ENCODE measurements at places on chromosomes 6 and 20.

- peak; percentile 42 for DNase-seq
These were observed 132.9 kb downstream of the SCML4 start for GRCh38 chr6:107691062-107691751.

GRCh38 chr6:17059022-17059421, 42.8 kb upstream of the STMND1 start:
- DNase-seq, result no peak

DNA sequence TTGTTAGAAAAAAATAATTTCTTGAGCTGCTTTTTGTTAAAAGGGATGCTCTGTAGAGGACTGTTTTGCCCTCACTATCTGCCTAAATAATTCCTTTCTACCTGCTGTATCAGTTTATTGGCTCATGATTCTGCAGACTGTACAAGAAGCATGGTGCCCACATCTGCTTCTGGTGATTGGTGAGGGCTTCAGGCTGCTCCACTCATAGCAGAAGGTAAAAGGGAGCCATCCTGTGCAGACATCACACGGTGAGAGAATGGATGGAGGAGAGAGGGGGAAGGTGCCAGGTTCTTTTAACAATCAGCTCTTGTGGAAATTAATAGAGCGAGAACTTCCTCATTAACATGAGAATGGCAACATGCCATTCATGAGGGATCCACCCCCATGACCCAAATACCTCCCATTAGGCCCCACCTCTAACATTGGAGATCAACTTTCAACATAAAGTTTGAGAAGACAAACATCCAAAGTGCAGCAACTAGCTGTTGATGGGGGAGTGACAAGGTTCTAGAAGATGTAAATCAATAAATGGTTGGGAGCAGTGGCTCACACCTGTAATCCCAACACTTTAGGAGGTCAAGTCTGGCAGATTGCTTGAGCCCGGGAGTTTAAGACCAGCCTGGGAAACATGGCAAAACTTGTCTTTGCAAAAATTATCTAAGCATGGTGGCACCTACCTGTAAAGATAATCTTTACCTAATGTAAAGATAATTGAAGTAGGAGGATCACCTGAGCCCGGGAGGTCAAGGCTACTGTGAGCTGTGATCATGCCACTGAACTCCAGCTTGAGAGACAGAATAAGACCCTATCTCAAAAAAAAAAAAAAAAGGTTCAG, 15.7 kb upstream of the AHCY start:
- no peak for DNase-seq

DNA sequence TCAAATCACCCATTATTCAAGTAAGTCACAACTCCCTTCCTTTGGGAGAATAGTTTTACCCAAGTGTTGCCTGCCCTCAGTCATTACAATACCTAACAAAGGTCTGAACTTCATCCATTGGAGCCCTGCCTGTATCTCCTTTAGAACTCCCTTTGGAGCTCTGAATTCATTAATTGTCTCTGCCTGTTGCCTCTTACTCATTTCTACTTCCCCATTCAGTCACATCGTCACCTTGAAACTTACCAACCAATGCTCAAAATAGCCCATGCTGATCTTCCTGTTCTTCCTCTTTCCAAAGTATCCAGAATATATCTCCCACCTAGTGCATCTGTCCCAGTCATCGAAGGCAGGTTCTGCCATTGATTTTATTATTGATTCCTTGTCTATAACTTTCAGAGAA, 120.7 kb upstream of the ADGRF1 start:
- DNase-seq, result no peak

DNA sequence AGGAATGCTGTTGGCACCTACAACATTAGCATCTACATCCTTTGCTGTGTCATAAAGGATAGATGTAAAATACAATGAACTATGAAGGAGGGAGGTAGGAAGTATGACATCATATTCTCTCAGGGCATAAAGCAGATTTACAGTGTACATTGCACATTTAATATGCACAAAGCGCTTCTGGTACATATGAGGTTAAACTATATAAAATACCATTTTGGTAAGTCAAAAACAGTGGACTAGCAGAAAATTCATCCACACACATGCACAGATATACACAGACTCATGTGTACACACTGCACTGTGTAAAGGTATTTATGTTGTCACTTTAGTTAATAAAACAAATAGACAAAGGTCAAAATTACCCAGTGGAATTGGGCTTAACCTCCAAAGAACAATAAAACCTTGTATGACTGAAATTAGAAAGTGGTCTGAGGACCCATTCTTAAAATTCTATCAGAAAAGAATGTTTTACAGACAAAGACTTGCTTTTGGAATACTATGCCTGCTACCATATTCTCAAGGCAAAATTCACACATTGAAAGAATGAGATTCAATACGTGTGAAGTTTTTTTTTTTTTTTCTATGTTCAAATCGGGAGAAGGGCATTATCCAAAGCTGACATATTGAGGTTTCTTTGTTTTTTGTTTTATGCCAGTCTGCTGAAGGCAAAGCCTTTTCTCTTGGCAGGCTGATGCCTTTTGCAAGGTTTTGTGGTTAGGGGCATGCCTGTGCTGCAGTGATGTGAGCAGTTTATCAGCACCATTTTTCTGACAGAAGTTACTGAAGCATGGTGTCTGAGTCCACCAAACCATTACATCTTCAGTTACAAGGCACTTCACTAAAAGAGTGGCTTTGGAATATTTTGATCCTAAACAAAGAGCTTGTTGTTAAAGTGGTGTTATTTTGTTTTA, 199.0 kb downstream of the PLCB1 start:
- DNase-seq, result no peak

DNA sequence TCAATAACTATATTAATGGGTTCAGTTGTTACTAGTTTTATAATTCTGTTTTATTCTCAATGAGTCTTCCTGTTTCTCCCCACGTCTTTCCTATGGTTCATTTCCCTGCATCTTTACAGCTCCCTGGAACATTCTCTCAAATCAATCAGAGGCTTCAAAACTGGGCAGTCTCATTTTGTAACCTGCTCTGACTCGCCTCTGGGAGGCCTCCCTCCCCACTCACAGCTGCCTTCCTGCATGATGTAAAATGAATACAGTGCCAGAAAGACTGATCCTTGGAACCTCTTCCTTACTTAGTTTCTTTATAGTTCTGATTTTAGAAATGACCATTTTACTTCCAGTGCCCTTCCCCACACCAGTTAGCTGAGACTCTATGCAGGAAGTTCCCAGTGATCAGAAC, 103.9 kb downstream of the ESR1 start:
- DNase-seq, result no peak

DNA sequence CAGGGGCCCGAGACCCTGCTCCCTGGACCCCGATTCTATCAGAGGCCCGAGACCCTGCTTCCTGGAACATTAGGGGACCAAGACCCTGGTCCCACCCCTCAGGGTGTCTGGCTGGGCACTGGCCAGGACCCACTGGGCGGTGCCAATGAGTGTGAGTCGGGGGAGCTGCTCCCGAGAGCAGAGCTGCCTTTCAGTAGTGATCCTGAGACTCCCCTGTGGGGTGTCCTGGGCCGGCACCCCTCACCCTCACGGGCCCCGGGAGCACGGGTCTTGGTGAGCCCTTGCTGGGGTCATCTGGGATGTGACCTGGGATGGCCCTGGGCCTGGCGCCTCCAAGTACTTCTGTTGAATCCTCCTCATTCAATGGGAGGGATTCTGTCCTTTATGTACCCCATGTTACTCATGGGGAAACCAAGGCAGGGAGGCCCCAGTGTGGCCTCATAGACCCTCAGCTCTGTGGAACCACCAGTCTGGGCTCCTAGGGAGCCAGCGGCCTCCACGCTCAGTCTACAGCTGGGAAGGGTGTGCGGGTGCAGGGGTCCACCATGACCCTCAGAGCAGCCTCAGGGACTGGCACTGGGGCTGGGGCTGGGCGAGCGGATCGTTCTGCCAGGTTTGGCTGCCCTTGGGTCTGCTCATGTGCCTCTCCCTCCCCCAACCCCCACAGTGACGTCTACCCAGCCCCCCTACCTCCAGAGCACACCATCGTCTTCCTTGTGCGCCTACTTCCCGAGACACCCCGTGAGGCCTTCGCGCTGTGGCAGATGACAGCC, 25.6 kb downstream of the COL20A1 start:
- DNase-seq, result no peak

- no peak for DNase-seq
These were observed 58.6 kb downstream of the PHACTR3 start for GRCh38 chr20:59662856-59663512.

- DNase-seq, result peak; percentile 67
These were observed 99.1 kb downstream of the HIVEP2 start for GRCh38 chr6:142845624-142846458.

DNA sequence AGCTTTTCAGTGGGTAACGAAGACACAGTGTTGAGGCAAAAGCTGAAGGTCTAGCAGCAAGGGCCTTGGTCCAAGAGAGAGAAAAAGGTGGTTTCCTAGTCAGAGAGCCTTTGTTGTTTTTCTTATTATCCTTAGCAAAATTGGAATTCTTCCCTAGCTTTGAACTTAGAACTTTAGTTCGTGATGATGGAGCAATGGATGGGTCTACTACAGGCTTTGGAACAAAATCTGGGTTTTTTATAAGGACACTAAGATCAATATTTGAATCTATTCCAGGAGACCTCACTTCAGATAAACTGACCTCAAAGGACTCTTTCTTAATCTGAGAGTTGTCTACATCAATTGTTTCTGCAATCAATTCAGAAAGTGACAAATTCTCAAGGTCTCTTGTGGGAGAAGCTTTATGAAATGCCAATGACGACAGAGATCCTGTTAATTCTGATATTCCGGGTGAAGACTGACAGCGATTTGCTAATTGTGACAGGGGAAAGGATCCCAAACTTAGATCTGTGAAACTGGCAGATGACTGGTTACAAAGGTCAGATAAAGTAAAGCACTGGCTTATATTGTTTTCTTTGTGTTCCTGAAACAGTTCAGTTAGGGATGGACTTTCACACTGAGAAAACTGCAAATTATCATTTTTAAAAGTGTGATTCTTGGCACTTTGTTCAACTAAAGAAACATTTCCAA, 17.7 kb downstream of the HBS1L start:
- no peak for DNase-seq

DNA sequence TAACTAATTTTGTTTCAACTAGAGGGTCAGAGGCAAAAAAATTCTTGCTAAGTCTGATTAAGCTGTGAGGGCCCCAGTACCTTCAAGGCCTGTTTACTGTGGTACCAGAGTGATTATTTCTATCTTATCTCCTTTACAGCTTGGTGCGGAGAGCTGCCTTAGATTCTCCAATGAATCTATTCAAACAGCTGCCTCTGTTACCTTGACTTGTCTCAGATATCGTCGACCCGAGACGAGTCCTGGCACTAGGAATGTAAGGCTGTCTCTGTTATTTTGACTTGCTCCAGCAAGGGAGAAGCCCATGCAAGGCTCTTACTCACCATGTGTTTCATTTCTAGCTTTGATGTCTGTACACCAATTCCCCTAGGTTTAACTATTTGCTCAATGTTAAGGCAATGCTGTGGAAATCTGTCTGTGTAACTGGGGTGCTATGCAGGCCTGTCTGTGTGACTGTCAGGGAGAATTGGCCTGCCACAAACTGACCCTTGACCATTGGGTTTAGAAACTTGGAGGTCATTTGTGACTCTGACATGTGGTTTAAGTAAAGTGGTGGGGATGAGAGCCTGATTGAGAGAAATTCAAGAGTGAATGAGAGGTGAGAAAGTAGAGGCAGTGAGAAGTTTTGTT, 10.4 kb upstream of the FKBPL start:
- DNase-seq, result no peak

DNA sequence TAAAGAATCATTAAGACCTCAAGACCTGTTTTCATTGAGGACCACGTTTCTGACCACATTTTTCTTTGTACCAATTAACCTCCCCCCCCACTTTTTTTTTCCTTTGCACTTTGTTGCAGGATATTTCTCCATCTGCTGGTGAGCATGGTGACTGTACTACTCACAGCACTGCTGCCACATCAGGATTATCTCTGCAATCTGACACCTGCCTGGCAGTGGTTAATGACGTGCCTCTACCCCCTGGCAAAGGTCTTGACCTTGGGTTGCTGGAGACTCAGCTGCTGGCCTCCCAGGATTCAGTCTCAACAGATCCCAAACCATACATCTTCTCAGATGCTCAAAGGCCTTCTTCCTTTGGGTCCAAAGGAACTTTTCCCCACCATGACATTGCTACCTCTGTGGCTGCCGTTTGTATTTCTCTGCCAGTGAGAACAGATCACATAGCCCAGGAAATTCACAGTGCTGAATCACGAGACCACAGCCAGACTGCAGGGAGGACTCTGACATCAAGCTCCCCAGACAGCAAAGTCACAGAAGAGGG, 46.6 kb upstream of the EDN3 start:
- peak; percentile 43 for DNase-seq

DNA sequence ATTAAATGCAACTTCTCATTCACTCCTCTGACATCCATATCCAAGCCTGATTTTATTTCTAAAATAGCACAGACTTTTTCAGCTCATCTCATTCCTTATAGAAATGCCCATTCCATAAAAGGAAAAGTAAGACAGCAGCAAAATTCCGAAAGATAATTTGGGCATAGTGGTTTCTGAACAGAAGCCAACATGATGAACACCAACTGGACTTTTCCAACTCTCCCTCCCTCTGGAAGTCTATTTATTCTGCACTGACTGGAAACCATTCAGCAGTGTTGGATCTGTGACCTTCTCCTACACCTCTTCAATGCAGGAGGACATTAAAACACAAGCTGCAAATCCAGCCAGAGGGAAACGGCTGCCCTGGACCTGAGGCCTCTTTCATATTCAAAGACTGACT, 306.2 kb upstream of the NT5E start:
- DNase-seq, result no peak

GRCh38 chr6:156954191-156954590, 177.0 kb downstream of the ARID1B start:
- no peak for DNase-seq

DNA sequence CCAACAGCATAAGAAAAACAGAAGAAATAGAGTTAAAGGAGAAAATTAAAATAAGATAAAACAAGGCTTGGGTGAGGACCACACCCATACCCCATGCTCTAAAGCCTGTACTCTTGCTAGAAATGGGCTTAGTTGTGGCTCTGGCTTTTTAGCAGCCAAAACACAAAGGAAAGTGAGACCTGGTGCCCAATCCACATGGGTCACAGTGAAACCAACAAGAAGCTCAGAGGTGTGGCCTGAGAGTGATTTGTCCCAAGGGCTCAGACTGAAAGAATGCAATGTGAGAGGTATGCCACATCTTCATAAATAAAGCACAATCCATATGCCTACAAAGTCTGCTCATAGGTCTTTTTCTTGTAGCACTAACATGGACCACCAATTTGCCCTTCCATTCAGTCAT, 21.1 kb downstream of the HM13 start:
- DNase-seq, result no peak

- DNase-seq, result no peak
These were observed 87.8 kb upstream of the CCDC28A start for GRCh38 chr6:138685781-138686180.

- DNase-seq, result no peak
These were observed 157.7 kb upstream of the AKAP12 start for GRCh38 chr6:151082079-151082478.

GRCh38 chr6:63305277-63305676, 14.5 kb downstream of the LGSN start:
- DNase-seq, result no peak

Data from iPS-NIHi11 (cell line).